ENCODE measurements at places on chromosomes 1 and 21.

- DNase-seq, result no peak
Observed at GRCh38 chr1:109089242-109090015, 1.1 kb upstream of the TMEM167B start.

DNA sequence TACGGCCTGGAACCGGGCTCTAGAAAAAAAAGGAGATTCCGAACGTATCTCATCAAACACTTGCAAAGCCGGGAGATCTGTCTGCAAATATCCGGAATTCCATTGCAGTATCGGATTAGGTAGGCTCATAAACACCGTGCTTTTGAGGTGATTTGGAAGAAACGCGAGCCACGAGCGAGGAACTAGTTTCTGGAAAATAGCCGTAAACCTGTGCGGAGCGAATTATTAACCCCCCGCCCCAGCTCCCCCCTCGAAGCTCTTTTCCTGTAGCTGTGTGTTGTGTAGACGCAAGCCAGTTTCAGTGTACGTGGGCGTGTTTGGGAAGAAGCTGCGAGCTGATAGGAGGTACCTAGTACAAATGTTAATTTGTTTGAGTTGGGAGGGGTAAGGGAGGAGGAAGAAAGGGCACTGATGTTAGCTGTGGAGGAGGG, 1.1 kb downstream of the RALGPS2 start:
- DNase-seq, result no peak

DNA sequence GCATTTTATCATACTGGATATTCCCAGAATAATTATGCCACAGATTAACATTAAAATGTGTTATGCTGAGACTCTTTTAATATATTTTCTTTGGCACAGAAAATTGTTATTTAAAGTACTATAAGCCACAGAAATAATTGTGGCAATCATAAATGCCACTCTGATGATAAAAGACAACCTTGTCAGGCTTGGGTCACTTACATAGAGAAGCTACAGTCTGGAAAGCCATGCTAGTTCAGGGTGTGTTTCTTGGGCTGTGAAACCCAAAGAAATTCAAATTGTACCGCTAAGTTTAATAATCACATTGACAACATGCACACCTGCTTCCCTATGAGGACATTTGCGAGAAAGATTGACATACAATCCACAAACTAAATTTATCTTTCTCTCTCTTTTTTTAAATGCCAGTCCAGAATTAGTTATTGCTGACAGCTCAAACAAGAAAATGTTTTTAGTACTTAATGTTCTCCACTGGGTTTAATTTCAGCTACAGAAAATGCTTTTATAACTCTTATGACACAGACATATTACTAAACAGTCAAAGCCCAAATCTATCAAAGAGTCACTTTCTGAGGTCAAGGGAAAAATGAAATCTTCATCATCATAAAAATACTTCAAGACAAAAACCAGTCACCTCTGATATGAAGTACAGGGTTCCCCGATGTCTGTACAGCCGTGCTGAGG, 38.7 kb downstream of the TTC13 start:
- no peak for DNase-seq

GRCh38 chr1:209937996-209938959, at the start of gene SYT14:
TSS of gene SYT14 (plus strand) at chr1:209938217. CDS start at chr1:209938265, 48 bp downstream.
- DNase-seq, result no peak

GRCh38 chr1:216779686-216780085, 56.5 kb upstream of the ESRRG start:
- no peak for DNase-seq

DNA sequence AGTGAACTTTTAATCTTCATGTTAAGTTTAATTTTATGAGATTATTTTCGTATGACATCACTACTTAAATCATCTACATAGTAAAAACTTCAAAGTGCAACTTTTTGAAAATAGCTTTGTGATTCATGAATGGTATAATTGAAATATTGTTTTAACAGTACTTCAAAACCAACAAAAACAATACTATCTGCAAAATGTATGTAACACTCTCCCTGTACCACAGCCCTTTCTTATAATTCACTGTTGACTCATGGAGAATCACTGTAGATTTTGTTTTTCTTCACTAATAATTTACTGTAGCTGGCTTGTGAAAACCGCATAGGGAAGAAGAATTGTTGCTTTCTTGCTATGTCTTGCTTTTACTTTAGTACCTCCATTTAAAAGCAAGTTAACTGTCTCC, 301.4 kb upstream of the ADAMTS5 start:
- DNase-seq, result no peak

GRCh38 chr1:1000357-1001056, 610 bp upstream of the HES4 start:
- DNase-seq, result peak; percentile 60
